IPS DF 6.9 (cell line): ENCODE measurements at places on chromosomes 7 and 10.
A peak's percentile ranks its signal among the peaks of the same experiment; 100 is the strongest.

DNA sequence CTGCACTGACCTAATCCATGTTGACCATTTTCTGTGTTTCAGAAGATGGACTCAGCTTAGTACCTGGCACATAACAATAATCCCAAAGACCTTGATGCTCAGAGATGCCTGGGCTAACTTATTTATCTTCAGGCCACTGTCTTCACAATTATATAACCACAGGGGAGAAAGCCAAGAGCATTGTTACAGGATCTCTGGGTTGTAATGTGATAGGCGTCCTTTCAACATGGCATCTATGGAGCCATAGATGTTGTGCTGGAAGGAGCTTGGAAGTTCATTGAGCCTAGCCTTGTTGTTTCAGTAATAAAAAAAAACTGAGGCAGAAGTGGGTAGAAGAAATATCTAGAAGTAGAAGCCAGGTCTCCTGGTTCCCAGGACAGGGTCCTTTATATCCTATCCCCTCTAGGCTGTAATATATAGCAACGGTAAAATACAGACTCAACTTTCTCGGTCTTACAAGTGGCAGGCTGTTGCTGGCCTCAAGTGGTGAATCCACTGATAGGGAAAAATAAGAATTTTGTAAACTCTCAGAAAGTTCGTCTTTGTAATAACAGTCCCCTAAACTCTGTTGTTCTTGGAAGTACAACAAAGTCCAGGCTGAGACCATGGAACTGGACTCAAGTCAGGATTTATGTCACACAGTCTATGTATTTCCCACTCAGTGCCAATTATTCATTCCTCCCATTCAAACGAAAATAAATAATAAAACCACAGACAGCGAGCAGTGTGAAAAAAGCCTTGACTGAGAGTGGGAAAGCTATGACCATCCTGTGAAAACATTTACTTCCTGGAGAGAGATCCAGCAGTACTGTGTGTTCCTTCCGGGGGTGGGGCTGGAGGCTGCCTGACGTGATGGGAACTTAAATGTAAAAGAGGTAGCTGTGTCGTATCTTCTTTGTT lies 277.6 kb downstream of the REEP3 start:
- DNase-seq, result no peak

- DNase-seq, result no peak
Measured at GRCh38 chr10:122060250-122060649, 71.3 kb downstream of the TACC2 start.

DNA sequence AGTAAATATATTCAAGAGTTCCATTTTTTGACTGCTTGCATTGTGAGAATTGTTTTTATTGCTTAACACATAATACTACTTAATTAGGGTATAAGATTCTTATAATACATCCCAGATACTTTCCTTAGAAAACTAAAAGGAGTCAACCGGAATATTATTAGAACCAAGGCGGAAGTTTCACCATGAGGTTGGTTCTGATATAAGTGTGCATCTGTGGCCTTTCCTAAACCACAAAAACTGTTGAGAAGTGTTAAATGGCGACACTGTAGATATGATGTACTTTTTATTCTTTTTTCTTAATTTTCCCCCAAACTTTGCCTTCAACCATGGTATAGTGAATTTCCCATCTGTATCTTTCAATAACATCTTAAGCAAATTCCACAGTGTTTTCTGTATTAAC lies 32.3 kb upstream of the INHBA start:
- DNase-seq, result no peak

DNA sequence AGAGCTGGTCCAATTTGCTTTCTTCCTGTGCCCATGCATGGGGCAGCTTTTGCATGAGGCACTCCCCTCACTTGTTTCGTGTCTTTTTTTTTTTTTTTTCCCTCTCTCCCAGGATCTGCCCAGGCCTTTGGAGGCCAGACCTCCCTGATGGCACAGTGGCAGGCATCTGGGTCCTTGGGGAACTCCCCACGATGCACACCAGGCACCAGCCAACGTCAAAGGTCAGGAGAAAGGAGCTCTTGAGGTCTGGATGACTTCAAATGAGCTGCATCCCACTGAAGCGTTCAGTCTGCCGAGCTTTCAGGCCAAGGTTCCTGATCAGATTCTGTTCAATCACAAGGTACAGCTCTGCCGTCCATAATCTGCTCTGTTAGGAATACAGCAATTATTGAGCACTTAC lies 97.2 kb upstream of the CARD11 start:
- DNase-seq, result no peak

DNA sequence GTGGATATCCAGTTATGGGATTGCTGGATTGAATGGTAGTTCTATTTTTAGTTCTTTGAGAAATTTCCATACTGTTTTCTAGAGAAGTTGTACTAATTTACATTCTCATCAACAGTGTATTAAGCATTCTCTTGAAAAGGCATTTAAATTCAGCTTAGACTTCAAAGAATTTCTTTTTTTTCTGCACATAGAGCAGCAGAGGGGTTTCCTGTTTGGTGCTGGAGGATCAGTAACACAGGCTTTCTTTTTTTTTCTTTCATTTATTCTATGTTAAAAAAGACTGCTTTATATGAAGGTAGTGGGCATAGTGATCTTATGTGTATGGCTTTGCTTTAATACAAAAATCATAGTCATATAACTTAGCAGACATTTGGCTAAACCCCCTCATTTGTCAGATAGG lies 47.6 kb upstream of the TARP start:
- DNase-seq, result no peak

DNA sequence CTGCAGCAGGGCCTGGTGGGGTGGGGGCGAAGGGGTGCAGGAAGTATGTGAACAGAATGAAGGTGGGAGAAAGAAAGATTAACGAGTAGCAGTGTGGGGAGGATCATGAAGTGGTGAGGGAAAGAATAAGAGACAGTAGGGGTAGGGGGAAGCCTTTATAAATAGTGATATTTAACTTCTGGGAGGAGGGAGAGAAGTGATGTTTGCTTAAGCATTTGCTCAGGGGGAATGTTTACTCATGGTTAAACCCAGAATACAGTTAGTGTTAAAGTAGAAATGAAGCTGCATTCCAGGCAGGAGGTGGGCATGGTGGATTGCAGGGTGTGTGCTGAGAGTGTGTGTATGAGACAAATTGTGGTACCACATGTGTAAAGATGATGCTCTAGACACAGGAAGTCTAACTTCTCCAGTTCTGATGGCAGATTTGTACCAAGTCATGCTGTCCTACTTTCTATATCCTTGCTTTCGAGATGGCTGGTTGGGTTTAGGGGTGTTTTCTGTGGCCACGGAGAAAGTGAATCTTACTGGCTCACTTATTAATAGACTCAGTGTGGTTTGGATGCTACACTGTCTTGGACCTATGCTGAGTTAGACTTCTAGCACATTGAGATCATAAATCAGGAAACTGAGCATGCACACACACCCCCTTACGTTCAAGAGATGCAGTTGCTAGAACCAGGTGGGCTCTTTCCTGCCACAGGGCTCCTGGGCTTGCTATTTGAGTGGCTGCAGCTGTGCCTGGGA lies 10.6 kb upstream of the DNMBP start:
- DNase-seq, result no peak

DNA sequence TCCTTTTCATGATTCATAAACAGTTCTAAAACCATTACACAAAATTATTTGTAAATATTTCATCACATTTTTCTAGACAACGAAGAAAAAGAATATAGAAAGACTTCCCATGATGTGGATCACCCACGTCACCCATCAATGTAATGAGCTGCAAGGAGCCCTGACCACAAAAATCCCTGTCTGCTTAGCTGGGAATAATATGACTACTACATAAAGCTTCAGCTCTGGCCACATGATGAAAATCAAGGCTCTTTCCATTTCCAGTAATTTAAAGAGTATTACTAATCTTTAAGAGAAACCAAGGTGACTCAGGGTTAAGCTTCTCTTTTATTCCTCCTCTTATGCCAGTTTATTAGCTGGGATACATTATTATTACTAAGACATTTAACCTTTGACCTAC lies 180.8 kb upstream of the CACNA2D1 start:
- DNase-seq, result no peak

DNA sequence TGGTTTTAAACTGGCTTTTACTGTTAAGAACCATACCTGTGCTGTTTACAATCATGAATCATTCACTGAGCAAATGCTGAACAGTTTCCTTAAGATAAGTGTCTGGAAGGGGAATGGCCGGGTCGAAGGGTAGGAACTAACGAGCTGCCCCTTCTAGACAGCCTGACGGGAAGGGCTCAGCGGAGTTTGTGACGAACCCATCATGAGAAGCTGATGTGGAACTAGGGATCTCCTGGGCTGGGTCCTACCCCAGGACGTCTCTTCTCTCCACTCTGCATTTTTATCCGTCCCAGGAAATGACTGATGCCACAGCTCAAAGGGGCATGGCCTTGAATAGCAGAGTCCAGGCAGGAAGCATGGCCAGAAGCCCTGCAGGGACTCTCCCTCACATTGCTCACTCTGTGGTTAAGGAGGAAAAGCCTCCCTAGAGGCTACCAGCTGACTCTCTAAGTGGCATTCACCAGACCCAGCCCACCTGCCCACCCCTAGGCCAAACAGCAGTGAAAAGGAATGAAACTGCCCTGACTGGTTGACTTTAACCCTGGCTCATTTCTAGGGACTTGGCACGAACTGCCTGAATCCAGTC lies 112.0 kb downstream of the PFKFB3 start:
- no peak for DNase-seq

DNA sequence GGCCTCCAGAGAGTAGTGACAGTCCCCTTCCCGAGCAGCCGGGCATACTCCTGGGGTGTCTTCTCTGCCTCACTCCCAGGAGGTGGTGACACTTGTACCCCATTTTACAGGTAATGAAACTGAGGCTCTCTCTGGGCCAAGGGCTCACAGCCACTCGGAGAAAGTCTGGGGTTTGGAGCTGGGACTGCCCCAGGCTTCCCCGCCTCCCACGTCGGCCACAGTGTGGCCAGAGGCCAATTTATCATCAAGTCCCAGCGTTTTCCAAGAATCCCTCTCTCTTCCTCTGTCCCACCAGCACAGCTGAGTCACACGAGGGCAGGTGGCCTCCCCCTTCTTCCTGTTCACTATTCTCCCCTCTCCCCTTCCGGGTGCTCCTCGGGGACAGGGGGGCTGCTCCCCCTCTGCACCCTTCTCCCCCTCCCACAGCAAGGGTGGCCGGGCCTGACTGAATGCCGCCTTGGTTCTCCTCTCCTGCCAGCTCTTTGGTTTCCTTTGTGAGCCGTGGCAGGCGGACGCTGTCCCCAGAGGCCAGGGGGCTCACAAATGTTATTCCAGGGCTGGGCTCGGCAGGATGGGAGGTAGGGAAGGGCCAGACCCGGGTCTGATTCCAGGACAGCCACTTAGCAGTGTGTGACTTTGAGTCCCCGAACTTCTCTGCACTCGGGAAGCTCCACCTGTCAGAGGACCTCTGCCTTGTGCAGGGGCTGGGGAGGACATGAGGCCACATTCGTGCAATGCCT lies 17.7 kb downstream of the CLIP2 start:
- no peak for DNase-seq

DNA sequence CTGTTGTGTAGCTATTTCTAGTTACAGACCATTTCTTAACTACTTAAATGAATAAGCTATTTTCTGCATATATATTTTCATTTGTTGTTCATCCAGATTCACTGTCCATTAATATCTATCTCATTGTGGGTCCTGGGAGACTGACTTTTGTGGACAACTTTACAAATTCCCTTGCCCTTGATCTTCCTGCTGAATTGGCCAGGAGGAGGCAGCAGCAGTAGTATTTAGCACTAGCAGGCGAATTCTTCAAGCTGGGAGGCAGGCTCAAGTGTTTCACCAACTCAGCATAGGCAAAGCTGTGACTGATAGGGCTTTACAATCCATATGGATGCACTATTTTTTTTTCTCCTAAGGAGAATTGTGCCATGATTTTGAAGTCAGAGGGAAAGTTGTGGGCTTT lies 461.0 kb upstream of the NRG3 start:
- peak; percentile 31 for DNase-seq

GRCh38 chr7:26593896-26594295 lies 270.5 kb downstream of the SKAP2 start:
- no peak for DNase-seq

- DNase-seq, result no peak
Measured at GRCh38 chr7:101433688-101434087, 71.0 kb downstream of the COL26A1 start.

- DNase-seq, result no peak
Measured at GRCh38 chr7:135160098-135160857, 10.2 kb downstream of the CYREN start.

DNA sequence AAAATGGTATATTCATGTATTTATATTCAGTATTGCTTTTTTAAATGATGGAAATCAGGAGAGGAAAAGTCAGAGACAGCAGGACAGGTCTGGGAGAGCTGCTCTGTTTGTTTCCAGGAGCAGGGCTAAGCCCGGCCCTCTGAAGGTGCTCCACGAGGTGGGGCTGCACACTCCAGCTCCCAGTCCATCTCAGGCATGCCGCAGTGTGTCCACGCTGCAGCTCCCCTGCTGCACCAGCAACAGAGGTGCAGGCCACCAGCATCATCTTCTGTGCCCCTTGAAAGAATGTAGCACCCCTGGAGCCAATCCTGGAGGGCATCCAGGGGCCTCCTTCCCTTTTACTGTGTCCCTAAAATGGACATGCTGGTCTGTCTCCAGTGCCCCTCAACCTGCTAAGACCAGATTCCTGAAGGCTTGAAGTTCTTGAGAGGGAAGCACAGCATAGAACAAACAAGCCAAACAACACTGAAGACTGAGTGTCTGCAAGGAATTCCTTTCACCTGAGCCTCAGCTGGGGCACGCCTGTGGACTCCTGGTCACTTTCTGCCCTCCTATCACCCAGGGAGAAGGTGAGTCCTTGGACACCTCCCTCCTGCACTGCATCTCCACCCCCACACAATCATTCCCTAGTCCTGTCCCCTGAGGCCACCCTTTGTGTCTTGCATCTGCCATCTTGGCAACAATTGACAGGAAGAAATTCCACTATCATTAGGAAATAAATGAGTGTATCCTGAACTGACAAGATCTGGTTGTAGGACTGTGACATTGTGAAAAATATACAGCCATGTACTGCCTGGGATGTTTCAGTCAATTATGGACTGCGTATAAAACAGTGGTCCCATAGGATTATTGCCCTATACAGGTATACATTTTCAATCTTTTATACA lies 100.5 kb downstream of the CXCL12 start:
- DNase-seq, result no peak

- DNase-seq, result no peak
Measured at GRCh38 chr7:17302575-17303142, 4.2 kb downstream of the AHR start.

DNA sequence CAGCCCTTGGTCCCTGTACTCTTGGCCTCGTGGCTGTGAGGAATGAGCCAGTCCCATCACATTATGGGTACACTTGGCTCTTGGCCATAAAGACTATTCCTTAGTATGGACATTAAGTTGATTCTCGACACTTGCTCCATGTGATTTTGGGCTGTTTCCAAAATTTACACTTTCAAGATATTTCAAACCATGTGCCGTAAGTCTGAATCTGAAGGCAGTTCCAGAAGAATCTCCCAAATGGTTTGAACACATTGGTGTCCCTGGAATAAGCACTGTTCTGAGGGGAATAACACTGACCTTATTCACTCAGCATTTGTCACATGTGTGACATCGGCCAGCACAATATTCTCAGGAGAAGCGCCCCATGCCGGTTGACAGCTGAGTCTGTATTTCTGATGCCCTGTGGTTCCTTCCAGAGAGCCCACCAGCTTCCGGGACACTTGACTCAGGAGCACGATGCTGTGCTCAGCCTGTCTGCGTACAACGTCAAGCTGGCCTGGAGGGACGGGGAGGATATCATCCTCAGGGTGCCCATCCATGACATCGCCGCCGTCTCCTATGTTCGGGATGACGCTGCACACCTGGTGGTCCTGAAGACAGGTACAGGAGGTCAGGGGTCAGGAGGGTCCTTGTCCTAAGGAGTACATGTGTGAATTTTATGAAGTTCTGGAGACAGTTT lies 24.6 kb downstream of the NACAD start:
- no peak for DNase-seq
